Activated CD4-positive, alpha-beta T cell treated with anti-CD3 and anti-CD28 coated beads for 1 hour (primary cell): ENCODE measurements at places on chromosomes 12 and 14.

DNA sequence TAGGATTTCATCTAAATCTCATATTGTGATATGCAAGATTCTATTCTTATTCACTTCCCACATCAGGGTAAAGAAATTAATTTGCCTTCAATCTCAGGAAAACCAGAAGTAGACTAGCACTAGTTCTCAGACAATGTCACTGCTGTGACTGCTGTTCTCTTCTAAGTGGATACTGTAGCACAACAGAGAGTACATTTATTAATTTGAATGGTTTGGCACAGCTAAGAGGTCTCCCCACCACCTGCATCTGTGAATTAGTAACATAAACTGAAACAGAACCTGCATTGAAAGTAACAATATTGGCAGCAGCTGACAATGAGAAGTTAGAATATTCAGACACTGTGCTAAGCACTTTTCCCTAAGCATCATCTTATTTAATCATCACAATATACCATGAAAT, 253.1 kb downstream of the PDZRN4 start:
- no peak for DNase-seq

GRCh38 chr12:26872625-26873024, 39.6 kb upstream of the ITPR2 start:
- no peak for DNase-seq

DNA sequence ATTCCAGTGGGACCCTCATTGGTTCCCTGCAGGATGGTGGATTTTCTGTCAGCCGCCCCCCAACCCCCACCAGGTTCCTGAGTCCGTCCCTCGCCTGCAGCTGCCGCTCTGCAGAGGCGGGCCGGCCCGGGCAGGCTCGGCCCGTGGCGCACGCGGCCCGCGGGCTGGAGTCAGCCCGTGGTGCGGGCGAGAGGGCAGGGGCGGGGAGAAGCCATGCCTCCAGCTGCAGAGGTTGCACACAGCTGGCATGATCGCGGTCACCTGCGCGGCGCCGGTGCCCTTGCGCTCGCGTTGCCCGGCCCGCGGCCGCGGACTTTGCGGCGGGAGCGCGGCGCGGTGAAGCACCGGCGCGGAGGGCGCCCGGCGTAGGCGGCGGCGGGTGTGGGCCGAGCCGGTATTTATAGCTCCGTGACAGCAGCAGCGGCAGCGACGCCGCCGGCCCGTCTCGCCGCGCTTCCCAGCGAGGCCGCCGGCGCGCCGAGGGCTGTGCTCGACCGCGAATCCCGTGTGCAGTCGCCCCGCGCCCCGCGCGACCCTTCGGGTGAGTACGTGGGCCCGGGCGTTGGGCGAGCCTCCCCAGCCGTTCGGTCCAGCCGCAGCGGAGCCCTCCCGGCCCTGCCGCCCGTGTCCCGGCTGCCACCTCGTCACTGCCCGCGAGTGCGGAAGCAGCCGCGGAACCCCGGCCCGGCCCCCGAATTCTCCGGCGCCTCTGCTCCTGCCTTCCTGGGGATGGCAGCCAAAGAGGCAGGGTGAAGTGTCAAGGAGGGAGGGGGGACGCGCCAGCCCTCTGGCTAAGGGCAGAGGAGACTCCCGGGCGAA, at the start of gene TMEM117:
Gene TMEM117, plus strand, starts transcription at position 426 of the 819 bp plus-strand sequence.
- peak; percentile 40 for DNase-seq

- DNase-seq, result no peak
Observed at GRCh38 chr12:51372021-51372420, 19.2 kb downstream of the GALNT6 start.

DNA sequence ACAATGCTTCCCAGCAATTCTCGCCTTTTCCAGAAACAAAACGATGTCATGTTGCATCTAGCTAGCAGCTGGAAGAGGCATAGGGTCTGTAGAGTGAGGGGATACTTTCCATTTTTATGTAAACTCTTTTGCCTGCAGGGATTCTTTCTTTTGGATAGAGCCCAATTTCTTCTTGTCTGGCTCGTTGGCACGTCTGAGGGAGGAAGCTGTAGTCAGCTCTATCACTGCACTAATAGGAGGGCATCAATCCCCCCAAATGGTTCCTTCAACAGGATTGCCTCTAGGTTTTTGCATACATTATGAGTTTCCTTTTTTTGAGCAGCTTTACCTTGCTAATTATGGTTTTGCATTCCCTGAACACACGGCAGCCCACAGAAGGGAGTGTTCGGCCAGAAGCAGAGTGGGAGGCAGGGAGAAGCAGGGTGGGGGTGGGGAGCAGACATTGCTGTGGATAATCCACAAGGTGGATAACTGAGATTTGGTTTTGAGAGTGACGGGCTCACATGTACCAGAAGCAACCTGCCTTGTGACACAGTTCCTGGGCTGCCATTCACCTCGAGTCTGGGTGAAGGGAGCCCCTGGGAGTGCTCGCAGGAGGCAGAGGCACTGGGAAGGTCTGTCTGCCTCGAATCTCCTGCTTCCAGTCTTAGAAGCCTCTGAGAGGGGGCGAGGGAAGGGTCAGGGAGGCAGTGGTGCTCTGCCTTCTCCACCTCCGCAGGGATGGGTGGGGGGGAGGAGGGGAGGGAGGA, 24.5 kb downstream of the LRTM2 start:
- no peak for DNase-seq

DNA sequence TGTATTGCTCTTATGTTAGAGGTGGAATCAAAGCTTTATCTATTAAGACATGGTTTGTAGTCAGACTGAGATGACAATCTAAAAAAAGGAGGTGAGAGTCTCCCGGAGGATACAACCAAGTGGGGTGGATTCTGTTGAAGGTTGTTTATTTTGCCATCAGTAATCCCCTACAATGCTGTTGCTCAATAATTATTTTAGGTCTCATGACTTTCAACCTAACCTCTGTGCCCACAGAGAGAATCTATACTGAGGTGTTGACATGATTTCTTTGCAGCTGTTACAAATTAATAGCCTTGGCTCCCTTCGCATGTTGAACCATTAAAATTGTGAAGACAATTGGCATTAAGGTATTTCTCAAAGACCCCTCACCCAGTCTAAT, 28.7 kb upstream of the FOS start:
- no peak for DNase-seq

GRCh38 chr14:69982220-69982839, 103.1 kb downstream of the SMOC1 start:
- DNase-seq, result no peak

DNA sequence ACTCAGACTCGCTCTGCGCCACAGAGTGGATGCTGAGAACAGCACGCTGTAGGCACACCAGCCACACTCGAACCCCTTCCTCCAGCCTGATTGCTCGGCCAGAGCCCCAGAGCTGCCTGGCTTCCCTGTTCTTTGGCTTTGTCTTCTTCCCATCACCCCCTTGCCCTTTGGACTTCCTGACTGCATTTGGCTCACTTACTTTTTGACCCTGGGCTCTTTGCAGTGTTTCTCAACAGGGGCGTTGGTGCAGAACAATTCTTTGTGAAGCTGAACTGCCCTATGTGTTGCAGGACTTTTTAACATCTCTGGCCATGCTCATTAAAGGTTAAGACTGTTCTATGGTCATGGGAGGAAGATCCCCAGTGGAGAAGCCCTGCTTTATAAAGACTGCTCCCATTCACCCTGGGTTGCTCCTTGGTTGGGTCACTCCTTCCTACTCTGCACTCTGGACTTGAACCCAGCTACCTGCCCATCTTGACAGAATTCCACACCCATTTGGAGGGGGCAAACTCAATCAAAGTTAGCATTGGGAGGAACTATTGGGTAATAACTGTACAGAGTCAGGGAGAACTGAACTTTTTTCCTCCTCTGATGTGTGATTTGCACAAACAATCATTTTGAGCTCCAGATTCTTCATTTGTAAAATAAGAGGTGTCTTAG, 127.7 kb upstream of the PLEKHG7 start:
- DNase-seq, result no peak

DNA sequence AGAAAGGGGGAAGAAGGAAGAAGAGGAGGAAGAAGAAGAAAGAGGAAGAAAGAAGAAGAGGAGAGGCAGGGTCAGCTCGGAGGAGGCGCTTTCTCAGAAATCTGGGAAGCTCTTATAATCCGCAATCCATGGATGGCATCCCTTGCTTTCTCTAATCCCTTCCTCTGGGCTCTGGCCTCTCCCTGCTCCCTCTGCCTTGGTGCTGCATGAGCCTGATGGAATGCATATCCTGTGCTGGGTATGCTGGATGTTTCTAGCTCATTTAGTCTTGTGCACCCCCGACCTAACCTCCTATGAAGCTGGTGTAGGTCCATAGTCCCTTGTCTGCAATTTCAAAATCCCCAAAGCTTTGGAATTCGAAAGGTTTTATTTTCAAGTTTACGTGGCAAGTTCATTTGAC, 94.2 kb upstream of the MYL2 start:
- no peak for DNase-seq

GRCh38 chr12:85237327-85237726, 42.7 kb upstream of the ALX1 start:
- no peak for DNase-seq

- peak; percentile 34 for DNase-seq
Observed at GRCh38 chr14:49879646-49880204, 13.2 kb upstream of the ARF6 start.

GRCh38 chr14:52834440-52834842, 43.0 kb upstream of the GNPNAT1 start:
- DNase-seq, result no peak

DNA sequence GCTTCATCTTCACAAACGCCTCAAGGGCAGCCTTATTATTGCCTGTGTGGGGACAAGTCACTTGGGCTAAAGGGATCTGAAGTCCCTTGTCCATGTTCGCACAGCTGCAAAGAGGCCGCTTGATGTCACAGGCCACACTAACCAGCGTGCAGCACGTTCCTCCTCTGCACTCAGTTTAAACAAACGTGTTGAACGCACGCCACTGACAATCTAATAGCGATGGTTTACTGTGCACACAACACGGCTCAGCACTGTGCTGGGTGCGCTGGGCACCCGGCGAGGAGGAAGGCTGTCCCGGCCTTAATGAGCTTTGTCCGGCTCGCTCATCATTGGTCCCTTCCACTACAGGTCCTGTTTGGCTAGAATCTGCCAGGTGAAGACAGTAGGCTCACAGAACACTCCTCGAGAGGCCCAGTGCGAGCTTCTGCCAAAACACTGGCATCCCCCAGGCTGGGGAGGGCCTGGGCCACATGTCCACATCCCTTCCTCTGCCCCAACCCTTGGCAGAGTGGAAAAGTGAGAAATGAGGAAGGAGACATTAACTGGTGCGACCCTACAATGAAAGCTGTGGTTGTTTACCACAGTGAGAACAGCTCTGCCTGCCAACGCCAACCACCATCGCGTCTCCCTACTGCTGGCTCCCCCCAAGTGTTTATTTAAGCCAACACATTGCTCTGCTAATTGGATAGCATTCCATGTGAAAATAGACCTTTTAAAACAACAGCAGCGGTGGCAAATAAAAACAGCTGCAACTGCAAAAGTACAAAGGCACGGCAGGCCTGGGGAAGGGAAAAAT, 113.2 kb downstream of the RBM19 start:
- no peak for DNase-seq

DNA sequence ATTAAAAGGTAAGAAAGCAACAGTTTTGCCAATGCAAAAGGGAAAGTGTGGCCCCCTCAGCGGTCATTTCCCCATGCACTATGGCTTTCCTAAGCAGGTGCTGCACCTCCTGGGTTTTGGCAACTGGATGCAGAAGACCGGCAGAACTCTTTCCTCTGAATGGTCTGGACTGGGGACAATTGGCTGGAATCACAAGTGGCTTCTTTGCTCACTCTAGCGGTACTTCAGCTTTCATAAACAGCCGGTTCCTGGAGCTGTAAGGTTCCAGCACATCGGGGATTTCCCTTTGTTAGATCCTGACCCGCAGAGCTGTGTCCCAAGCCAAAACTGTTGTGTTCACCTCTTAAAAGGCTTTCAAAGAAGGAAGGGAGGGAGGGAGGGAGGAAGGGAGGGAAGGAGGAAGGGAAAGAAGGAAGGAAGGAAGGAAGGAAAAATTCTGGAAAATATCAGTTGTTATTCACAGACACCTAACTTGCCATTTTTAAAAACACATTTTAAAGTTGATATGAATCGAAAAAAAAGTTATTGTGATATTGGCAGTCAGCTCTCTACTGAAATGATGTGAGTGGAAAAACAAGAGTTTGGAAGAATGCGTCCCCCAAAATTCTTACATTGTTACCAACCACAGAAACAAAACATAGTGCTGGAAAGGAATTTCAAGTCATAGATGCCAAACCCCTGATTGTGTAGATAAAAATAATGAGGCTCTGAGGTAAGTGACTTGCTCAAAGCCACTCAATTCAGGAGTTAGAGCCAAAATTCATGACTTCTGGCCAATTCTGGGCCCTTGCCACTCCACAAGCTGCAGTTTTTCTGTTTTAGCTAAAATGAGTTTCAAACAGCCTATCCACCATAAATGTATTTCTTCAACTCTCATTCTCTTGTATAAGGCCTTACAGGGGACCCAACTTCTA, 220.6 kb upstream of the HMGA2 start:
- no peak for DNase-seq

GRCh38 chr14:22847661-22848341, 11.4 kb downstream of the MMP14 start:
- DNase-seq, result no peak
